ENCODE measurements at places on chromosomes 1 and 21.

DNA sequence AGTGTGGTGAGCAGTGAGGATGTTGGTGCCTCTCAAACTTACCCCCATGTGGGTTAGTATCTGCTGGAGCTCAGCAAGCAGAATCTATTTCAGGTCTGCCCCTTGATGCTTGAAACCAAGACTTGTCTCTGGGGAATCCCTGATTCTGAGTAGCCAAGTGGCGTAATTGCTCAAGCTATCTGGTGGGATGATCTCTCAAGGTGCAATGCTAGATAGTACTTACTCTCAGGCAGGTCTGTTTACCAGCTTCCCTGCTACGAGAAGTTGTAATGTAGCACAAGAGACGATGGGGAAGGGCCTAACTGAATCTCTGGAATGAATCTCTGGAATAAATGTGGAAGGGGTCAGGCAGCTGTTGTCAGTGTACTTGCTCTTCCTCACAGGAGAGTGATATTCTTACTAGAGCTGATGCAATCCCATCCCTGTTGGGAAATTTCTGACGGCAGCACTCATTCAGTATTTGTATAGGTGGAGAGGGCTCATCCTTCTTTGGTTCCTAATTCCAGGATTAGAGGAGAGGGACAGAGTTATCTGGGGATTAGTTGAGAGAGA lies 65.4 kb downstream of the MACF1 start:
- no peak for DNase-seq

DNA sequence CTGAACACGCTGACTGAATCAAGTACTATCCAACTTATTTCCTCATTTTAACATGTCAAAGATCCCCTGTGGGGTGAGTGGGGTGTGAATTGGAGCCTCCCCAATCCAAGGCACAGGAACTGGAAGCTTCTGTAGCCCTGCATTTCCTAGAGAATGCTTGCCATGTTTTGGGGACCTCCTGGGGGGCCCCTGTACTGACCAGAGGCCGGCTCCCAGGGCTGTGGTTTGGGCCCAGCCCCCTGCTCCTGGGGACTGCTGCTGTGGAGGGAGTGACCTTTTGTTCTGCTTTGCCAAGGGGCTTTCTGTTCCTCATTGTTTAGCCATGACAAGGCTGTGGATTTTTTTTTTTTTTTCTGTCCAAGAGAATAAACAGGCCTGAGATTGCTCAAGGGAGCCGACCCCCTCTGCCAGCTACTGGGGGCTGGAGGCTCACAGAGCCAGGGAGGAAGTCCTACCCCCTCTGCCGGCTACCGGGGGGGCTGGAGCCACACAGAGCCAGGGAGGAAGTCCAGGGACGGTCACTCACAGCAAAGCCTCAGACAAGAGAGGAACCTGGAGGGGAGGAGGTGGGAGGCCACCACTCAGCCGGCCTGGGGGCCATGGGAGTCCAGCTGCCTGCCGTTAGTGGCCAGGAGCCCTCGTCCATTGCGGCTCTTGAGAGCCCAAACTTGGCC lies 17.4 kb downstream of the TNFRSF1B start:
- no peak for DNase-seq

DNA sequence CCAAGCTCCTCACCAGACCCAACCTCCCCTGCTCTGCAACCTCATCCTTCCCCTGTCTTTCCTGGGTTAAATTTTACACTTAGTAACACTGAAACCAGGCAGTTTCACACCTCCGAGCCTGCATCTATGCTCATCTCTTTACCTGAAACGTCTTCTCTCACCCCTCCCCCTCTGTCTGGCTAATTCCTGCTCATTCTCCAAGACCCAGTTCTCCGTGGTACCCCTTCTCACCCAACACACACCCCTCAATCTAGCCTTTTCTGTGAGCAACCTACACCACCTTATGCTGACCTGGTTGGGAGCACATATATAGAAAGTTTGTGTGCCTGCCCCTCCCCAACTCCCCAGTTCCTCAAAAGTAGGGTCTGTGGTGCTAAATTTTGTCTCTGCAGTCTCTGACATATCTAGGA lies 3.7 kb upstream of the KIAA1614 start:
- no peak for DNase-seq

DNA sequence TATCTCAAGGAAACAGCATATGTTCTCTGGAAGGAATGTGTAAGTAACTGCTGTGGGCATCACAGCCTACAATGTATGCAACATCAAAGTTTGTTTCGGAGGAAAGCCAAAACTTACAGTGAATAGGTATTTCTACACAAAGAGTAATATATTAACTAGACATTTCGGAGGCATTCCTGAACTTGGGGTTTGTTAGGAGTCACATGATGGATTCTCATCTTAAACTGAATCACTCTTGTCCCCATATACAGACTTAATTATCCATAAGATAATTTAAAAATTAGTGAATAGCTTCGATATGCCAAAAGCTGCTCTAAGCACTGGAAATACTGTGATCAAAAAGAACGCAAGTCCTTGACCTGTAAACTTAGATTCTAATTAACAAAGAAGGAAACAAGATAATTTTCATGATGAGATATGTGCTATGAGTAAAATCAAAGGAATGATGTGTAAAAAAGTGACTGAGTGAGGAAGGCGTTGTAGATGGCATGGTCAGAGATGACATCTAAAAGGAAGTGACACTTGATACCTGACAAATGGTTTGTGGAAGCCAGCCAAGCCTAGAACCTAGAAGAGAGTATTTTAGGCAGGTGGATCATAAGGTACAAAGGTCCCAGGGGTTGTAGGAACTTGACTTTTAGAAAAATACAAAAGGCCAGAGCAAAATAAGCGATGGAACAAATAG lies 273.1 kb downstream of the MRPL39 start:
- no peak for DNase-seq

- DNase-seq = no peak
Observed at GRCh38 chr1:199202331-199202730, 563.5 kb downstream of the PTPRC start.

- no peak for DNase-seq
Observed at GRCh38 chr1:16235944-16236510, 956 bp downstream of the CPLANE2 start.

DNA sequence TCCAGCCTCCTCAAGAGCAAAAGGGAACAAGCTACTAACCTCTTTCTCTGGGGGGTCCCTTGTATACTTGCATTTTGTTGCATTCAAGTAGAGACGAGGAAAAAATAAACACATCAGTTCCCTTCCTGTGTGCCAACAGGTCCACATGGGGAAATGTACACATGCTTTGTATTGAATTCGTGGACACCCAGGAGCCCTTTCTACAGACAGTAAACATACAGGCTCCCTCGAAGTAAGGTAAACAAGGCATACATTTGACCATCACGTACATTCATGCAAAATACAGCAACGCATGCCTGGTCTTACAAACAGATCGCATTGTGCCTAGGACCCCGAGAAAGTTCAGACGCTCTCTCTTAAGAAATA lies 1.1 kb downstream of the KCND3 start:
- no peak for DNase-seq
